Anterior cingulate cortex (tissue), 58 donors: ENCODE measurements at places on chromosomes 3 and 15.

DNA sequence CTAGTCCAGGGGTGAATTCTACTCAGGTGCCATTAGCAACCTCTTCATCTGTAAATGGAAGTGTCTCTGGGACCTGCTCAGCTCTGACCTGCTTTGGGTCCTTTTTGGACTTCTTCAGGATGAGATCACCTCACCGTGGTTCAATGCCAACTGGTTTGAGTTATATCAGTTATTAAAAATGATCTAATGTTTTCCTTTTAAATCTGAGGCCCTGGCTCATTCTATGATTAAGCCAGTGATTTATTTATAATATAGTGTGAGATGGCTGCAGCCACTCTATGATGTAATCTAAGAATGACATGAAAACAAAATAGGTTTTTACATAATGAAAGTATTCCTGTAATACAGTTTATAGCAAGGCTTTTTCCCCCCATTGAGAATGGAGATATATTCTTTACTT lies 79.4 kb downstream of the LPP start:
- no peak for DNase-seq

DNA sequence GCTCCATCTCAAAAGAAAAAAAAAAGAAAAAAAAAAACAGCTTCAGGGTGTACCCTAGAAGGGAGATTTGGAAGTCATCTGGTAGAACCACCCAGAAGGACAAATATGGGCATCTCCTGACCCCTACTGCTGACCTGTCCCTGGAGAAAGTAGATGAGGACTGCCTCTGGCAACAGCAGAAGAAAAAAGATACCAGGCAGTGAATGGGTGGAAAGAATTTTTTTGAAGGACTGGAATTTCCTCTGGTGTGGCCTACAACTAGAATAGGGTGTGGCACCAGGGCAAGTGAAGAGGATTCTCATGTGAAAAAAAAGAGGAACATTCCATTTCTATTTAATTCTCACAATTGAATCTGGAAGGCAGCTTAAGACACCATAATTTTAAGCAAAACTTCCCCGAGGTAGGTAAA lies 3.1 kb downstream of the ANXA2 start:
- no peak for DNase-seq

GRCh38 chr3:27796365-27796875 lies 74.3 kb upstream of the EOMES start:
- DNase-seq = no peak

GRCh38 chr3:55884066-55884465 lies 397.0 kb upstream of the WNT5A start:
- DNase-seq = no peak

GRCh38 chr3:36433511-36433910 lies 53.2 kb downstream of the STAC start:
- no peak for DNase-seq

DNA sequence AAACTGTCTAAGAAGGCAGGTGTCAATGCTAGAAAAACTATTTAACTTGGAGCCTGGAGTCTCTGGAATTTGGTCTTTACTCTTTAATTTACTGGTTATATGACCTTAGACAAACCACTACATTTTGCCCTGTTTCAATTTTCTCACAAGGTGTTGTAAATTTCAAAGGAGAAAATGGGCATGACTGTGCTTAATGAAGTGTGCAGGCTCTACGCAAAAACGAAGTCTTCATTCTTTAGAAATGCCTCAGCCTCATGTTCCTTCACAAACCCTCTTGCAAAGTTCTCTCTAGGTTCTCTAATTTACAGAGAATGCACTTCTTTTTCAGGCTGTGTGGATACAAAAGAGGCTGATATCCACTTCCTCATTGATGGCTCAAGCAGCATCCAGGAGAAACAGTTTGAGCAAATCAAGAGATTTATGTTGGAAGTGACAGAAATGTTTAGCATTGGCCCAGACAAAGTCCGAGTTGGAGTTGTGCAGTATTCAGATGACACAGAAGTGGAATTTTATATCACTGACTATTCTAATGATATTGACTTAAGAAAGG lies 39.1 kb downstream of the COL6A5 start:
- no peak for DNase-seq

DNA sequence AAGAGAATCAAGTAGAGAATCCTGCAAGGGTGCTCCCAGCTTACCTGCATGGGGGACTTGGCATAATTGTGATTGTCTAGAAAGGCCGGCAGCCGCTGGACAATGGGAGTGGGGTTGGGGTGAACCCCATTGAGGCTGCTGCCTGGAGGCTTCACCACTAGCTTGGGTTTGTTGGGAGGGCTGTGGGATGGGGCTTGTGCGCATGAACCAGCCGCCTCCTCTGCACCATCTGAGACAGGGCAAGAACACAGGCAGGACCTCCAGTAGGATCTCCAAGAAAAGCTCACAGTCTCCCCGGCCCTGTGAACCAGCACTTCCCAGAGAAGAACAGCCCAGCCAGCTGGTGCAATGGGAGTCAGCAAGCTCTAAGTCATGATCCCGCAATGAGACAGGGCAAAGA lies 39.8 kb downstream of the SEMA3G start:
- DNase-seq = no peak
